ENCODE measurements at places on chromosomes 1 and 21.

- no peak for DNase-seq
Observed at GRCh38 chr1:116983678-116984077, 17.9 kb upstream of the CD101 start.

GRCh38 chr1:1531947-1532346 lies 8.5 kb downstream of the TMEM240 start:
- no peak for DNase-seq

GRCh38 chr21:46216132-46216747 lies 12.3 kb downstream of the LSS start:
- no peak for DNase-seq

- no peak for DNase-seq
Observed at GRCh38 chr1:167762061-167762746, 40.4 kb downstream of the MPZL1 start.

DNA sequence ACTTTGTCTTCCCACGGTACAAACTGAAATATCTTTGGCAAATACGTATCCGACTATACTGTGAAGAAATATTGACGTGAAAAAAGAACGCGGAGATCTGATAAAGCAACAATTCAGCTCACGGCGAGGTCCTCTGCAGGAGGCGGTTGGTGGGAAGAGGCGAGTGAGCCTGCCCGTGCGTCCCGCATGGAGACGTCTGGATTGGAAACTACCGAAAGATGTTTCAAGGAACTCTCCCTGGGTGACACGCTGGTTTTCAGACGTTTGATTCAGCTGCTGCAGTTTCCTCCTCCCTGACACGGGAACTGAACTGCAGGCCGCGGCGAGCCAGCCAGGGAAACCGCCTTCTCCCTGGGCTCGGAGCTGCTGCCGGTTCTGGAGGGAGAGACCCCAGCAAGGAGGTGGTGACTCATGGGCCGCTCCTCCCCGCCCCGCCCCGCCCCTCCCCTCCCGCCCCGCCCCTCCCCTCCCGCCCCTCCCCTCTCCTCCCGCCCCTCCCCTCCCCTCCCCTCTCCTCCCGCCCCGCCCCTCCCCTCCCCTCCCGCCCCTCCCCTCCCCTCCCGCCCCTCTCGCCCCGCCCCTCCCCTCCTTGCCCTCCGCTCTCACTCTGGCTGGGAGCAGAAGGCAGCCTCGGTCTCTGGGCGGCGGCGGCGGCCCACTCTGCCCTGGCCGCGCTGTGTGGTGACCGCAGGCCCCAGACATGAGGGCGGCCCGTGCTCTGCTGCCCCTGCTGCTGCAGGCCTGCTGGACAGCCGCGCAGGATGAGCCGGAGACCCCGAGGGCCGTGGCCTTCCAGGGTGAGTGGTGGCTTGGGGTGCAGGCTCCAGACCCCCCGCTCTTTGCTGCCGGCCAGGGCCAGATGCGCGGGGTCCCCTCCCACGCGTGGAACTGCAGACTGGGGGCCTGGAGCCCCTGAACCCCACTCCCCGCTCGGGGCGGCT lies at the start of gene COL6A1:
Gene COL6A1 (plus strand): TSS at position 620 of the 941 bp plus-strand sequence. CDS start 81 bp downstream, at position 701.
- DNase-seq: peak; percentile 43

DNA sequence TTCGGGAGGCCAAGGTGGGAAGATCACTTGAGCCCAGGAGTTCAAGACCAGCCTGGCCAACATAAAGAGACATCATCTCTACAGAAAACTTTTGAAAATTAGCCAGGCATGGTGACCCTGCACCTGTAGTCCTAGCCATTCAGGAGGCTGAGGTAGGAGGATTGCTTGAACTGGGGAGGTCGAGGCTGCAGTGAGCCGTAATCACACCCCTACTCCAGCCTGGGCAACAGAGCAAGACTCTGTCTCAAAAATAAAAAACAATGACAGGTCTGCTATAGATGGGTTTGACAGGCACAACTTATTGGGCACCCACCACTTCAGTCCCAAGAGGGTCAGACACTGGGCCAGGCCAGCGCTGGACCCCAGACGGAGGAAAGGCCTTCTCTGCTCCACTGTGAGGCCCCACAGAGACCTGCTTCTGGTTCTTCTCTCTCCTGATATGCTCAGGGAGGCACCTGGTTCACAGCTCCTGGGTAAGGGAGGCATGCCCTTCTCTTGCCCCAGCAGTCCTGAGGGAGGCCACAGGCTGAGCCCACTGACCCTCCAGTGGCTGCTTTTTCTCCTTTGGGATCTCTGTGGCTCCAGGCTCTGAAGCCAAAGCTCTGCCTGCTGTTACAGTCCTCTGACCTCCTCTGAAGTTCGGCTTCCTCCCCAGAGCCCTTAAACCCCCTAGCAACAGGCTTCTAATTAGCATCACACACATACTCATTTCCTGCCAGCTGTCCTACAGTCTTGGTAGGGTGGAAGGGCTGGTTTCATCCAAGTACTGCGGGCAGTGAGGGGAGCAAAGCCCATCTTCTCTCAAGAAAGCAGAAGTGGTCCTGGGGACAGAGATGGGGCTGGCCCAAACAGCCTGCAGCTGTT lies 14.4 kb downstream of the S100A16 start:
- DNase-seq: no peak

- DNase-seq: no peak
Observed at GRCh38 chr1:196733091-196733970, 41.3 kb upstream of the CFHR3 start.

DNA sequence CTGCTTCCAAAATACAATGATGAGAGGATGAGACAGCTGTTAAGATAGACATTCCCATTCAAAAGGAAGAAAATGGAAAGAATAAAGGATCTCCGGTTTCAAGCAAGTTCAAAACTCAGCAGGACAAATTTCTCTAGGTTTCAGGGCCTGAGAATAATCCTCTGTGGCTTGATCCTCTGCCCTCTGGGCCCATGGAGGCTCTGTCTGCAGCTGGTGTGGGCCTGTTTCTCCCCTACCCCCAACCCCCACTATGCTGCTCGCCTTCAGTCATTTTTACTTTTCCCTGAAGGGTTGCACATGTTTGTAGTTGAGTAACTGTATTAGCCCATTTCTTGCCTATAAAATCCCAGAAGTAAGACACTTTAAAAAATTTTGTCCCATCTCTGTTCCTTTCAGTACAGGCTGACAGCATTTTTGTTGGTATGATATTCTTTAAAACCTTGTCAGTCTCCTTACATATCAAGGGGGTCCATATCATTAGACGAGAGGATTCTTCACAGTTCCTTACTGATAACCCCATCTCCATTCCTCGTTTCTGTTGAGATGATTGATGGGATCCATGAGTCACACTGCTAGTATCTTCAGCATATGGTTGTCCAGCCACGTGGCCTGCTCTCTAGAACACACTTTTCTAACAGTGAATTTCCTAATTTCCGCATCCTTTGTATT lies 10.5 kb downstream of the ZMYM4 start:
- DNase-seq: no peak

Data from pons (tissue), 1 donor.